ENCODE measurements at places on chromosomes 16 and 17.

GRCh38 chr17:73710095-73710592 lies 65.9 kb upstream of the SDK2 start:
- peak; percentile 13 for DNase-seq

GRCh38 chr16:88398170-88398873 lies 15.6 kb downstream of the ZNF469 start:
- DNase-seq = no peak

- DNase-seq = no peak
Observed at GRCh38 chr17:6706996-6707395, 6.2 kb downstream of the SLC13A5 start.

GRCh38 chr17:4635823-4636375 lies 5.6 kb downstream of the ALOX15 start:
- no peak for DNase-seq

DNA sequence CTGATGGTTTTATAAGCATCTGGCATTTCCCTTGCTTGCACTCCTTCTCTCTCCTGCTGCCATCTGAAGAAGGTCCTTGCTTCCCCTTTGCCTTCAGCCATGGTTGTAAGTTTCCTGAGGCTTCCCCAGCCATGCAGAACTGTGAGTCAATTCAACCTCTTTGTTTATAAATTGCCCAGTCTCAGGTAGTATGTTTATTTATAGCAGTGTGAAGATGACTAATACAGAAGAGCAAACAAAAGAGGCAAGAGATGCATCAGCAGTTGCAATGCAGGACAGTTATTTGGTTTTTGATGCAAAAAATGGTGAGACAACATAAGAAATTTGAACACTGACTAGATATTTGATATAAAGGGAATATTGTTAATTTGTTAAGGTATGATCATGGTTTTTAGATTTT lies 16.8 kb downstream of the TMEM100 start:
- DNase-seq = no peak

DNA sequence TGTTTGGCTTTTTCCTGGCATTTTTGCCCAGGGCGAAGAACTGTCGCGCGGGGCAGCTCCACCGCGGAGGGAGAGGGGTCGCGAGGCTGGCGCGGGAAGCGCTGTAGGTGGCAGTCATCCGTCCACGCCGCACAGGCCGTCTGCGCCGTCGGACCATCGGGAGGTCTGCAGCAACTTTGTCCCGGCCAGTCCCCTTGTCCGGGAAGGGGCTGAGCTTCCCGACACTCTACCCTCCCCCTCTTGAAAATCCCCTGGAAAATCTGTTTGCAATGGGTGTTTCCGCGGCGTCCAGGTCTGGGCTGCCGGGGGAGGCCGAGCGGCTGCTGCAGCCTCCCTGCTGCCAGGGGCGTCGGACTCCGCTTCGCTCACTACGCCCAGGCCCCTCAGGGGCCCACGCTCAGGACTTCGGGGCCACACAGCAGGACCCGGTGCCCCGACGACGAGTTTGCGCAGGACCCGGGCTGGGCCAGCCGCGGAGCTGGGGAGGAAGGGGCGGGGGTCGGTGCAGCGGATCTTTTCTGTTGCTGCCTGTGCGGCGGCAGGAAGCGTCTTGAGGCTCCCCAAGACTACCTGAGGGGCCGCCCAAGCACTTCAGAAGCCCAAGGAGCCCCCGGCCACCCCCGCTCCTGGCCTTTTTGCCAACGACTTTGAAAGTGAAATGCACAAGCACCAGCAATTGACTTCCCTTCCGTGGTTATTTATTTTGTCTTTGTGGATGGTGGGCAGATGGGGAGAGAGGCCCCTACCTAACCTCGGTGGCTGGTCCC lies 2.3 kb upstream of the CBX4 start:
- no peak for DNase-seq

DNA sequence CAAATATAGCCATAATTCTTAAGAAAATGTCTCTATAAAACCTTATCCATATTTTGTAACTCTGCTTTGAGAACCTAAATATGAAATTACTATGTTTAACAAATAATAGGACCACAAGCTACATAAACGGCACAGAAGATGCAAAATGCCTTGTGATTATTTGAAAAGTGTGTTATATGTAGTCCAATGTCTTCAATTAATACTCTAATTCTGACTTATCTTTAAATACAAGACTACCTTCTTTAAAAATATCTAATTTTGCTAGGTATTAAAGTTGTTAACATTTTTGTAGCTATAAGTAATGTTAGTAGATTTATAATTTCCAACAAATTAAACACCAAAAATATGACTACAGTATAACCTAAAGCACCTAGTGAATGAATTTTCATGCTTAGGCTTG lies 17.0 kb downstream of the PSMD12 start:
- DNase-seq = no peak

DNA sequence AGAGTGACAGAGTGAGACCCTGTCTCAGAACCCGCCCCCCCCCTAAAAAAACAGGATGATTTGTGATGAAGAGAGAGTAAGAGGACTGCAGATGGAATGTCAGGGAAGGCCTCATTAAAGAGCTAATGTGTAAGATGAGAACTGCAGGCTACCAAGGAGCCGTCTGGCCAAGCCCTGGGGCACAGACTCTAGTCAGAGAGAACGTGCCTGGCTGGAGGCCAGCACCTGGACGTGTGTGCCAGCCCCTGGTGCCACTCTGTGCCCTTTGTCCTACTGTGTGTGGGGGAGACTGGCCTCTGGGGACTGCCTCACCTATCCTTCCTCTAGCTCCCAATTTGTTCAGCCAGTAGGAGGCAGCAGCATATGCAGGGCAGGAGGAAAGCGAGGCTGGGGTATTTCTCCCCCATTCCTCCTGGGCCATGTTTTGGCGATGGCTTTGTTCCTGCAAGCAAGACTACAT lies 37.1 kb downstream of the KNOP1 start:
- no peak for DNase-seq

- DNase-seq = no peak
Observed at GRCh38 chr17:75093548-75094158, 5.9 kb downstream of the SLC16A5 start.

- no peak for DNase-seq
Observed at GRCh38 chr17:5127910-5128309, 12.1 kb downstream of the USP6 start.
